ENCODE measurements at places on chromosomes 4 and X.

- DNase-seq: no peak
Observed at GRCh38 chr4:8834681-8835220, 36.9 kb downstream of the HMX1 start.

GRCh38 chrX:9873952-9874351 is 87.7 kb downstream of the SHROOM2 start:
- DNase-seq: no peak

- DNase-seq: no peak
Observed at GRCh38 chr4:180898305-180898704, 1344.9 kb upstream of the TENM3 start.

GRCh38 chr4:4391866-4392265 is 5.0 kb downstream of the NSG1 start:
- DNase-seq: no peak

GRCh38 chr4:114364857-114365256 is 233.8 kb upstream of the UGT8 start:
- DNase-seq: no peak

DNA sequence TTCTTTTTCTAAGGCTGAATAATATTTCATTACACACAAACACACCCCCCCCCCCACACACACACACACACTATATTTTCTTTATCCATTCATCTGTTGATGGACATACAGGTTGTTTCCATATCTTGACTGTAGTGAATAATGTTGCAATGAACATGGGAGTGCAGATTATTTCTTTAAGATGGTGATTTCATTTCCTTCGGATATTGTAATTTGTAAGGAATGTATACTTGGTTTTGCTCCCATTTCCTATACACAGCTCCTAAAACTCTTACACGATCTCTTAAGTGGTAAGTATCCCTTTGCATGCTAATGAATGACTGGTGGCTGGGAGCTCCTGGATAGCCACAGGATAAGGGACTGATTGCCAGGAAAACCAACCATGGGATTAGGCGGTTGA is 14.7 kb upstream of the RBMXL3 start:
- no peak for DNase-seq

DNA sequence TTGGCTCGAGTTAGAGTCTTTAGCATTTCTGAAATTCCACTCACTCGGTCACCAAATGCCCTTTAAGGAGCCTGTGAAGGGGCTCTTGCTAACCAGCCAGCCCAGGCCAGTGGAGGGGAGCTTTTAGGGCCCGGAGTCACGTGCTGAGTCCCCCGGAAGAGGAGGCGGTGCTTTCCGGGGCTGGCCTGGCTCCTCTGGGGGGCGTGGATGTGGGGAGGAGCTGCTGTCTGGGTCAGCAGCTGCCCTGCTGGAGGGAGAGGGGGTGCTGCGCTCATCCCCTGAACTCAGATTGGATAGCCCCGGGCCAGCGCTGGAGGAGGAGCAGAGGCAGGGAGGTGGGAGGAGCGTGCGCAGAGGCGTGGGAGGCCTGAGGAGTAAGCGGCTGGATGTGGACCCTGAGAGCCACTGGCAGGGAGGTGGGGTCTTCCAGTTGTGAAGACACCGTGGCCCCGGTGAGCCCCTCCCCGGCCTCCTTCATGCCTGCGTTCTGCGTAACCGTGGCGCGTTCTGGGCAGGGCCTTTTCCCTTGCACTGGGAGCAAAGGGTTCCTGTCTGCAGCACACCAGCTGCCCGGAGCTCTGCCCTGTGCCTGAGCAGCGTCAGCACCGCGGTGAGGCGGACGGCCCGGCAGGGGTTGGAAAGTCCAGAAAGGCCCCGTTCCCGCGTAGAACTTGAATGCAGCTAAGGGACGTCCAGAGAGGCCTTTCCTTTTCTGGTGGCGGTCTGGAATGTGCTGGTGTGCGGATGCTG is 19.7 kb downstream of the MAEA start:
- DNase-seq: no peak

DNA sequence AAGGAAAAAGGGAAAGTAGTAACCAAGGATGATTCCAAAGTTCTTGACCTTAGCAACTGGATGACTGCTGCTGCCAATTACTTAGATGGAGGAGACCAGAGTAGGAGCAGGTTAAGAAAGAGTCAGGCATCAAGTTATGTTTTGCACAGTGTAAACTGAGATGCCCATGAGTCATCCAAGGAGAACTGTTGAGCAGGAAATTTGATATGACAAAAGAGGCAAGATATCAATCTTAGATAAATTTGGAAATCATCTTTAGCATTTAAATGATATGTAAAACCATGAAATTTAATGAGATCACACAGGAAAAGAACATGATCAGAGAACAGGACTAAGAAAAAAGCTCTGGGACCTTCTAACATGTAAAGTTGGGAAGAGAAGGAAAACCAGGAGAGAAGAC is 361.3 kb downstream of the OPHN1 start:
- DNase-seq: no peak

DNA sequence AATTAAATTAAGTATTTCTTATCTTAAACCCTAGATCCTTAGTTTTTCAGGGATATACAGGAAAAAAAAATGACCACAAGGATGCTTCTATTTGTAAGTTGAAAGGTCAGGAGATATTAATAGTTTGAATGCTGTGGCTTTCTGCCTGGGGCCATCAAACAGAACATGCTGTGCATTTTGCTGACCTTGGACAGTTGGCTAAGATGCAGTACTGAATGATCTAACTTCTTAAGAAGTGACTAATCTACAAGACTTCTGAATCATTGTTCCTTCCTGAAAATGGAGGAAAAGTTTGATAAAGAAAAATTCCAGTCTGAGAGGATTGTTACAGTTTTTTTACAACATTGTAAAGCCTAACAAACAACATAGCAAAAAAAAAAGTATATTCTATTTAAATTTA is 237.8 kb upstream of the JADE1 start:
- no peak for DNase-seq

- DNase-seq: no peak
Observed at GRCh38 chr4:109648266-109648996, 54.8 kb downstream of the CASP6 start.

DNA sequence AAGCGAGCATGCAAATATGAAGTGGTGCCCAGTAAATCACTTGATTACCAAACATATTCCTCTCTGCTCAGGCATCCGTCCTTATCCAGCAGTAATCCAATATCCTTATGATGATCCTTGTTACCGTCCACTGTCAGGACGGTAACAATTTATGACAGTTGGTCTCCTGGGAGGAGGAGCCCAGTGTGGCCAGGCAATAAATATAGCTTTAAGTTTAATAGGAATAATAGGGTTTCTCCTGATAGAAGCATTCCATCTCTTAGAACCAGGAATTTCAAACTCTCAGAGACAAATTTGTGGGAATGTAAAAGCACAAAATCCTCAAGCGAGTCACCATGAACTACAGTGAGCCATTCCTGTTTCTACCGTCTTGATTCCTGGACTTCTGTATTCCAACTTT is 171.2 kb upstream of the IL15 start:
- DNase-seq: no peak

- no peak for DNase-seq
Observed at GRCh38 chr4:23894021-23894420, 4.2 kb upstream of the PPARGC1A start.

GRCh38 chr4:7816771-7817170 is 122.9 kb downstream of the AFAP1 start:
- DNase-seq: no peak

DNA sequence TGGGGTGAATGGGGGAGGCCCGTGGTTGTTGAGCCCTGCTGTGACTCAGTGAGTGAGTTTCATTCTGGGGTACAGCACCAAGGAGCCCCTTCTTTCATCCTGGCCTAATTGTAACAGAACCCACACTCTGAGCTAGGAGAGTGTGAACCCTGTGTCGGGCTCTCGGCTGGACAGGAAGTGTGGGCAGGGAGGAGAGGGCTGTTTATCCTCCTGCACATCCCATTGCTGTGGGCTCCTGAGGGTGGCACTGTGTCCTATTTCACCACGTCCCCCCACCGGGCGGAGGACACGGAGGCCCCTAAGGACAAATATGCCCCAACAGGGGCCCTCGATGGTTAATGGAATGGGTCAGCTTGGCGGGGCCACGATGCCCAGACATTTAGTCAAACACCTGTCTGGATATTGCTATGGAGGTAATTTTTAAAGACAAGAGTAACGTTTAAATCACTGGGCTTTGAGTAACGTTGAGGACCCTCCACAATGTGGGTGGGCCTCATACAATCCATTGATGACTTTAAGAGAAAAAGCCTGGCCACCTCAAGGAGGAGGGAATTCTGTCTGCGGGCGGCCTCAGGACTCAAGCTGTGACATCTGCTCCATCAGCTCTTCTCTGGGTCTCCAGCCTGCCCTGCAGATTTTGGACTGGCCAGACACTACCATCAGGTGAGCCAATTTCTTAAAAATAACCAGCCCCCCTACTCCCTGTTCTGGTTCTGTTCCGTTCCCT is 46.1 kb upstream of the SORCS2 start:
- no peak for DNase-seq

DNA sequence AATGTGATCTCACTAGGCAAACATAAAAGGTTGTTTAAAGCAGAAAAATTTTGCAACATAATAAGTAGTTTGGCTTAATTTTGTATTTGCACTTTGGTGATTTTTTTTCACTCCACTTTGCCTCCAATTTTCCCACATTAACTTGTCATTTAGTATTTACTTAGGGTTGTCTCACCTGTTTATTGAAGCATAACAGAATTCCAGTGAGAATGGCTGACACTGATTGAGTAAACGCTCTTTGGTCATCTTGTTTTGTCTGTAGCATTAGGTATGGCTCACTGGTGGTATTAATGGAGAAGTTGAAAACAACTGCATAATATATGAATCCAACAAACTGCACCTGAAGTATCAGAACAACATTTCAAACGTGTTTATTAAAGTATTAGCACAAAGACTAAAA is 799.5 kb upstream of the ADGRL3 start:
- DNase-seq: no peak

GRCh38 chr4:11081006-11081405 is 347.7 kb downstream of the HS3ST1 start:
- DNase-seq: no peak

GRCh38 chr4:181677201-181677600 is 566.0 kb upstream of the TENM3 start:
- no peak for DNase-seq

DNA sequence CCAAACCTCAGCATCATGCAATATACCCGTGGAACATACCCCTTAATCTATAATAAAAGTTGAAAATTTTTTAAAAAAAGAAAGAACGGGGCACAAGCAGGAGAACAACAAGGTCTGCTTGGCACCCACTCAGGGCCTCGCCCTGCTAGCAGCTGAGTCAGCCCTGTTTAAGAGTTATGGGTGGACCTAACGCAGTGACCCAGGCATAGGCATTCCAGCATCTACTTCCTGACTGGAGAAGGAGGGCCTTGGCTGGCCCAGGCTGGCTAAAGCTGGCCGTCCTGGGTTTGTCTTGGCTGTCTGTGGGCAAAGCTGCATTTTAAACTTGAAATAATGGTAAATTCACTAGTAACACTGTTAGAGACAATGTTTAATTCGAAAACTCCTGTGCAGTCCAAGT is 236.7 kb upstream of the PGRMC2 start:
- no peak for DNase-seq

DNA sequence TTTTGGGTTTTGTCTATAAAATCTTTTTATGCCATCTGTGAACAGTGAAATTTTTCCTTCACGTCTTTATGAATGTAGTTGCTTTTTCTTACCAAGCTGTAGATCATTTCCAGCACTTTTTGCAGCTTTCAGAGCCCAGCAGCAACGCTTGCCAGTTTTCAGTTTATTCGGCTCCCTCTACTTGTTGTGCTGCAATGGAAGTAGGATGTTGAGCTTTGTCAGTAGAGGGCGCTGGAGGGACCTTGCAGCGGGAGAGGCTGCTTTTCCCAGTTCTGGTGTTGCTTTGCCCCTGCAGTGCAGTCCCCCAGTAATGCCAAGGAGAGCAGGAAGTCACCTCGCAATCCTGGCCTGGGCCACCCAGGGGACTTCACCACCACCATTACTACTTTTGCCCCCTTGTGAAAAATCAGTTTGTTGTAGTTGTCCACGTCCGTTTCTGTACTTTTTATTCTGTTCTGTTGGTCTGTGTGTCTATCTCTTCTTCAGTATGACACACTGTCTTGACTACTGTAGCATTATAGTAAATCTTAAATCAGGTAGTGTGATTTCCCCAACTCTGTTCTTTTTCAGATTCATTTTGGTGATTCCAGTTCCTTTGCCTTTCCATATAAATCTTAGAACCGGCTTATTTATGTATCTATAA is 21.8 kb downstream of the CMC4 start:
- DNase-seq: no peak

DNA sequence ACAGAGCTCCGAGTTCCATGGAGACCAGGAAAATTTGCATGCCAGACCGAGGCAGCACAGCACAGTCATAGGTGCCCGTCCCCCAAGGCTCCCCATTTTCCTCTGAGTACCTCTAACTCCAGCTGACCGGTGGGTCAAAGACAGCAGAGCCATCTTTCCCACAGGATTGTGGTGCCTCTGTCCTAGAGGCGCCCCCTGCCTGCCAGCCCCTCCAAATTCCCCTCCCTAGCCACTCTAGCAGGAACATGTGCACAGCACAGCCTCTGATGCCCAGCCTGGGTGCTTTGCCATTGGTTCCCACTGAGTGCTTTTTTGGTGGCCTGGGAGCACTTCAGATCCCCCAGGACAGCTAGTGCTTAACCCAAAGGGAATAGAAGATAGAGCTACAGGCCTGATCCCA is 368.5 kb upstream of the PABPC5 start:
- no peak for DNase-seq

GRCh38 chr4:84001876-84002569 is 466.1 kb downstream of the GPAT3 start:
- no peak for DNase-seq

GRCh38 chrX:38935561-38935960 is 134.3 kb downstream of the MID1IP1 start:
- no peak for DNase-seq

DNA sequence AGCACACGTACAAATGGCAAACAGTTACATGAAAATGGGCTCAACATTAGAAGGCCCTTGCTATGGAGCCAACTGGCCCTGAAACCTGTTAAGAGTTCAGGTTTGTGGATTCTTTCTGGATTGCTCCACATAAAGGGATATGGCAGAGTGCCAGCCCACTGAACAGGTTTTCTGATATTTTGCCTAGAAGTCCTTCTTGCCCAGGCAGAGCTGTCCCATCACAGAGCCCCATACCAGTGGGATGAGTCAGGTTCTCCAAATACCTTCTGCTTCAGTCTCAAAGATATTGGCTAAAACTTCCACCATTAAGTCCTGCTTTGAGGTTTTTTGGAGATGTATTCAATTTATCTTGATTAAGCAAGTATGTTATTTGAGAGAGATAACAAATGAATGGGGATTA is 146.8 kb upstream of the IL1RAPL2 start:
- DNase-seq: no peak

DNA sequence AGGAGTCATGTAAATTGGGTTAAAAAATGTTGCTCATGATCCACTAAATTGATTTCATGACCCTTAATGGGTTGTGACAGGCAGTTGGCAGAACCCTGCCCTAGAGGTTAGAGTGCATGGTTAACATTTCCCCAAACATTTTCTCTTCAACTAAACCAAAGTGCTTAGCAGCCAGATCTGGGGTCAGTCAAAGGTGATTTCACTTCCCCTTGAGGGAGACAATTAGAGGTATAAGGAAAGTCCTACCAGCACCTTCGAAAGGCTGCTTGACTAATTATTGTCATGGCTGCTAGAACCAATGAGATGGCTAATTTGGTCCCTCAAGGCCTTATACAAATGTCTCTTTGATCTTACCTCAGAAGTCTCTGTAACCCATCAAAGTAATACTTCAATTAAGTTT is 30.9 kb upstream of the INTS6L start:
- no peak for DNase-seq

- no peak for DNase-seq
Observed at GRCh38 chr4:120658772-120659171, 263.8 kb downstream of the PRDM5 start.
